Activated CD4-positive, alpha-beta memory T cell treated with anti-CD3 and anti-CD28 coated beads, Interleukin-2, amount 10 ng/mL, durations not matched to agents 7 days and 5 days (primary cell): ENCODE measurements at places on chromosomes 6 and 20. TPM values are rescaled to one million over a fixed set of nuclear protein-coding genes. Genes with fewer than 3 reads are reported as not detected.
A peak's percentile ranks its signal among the peaks of the same experiment; 100 is the strongest.

- H3K4me1 ChIP-seq: peaks cover 59% of the 10 kb centered on the region
- H3K4me3 ChIP-seq: peak overlapping the region; percentile 95
- peak; percentile 47 for DNase-seq
- H3K36me3 ChIP-seq: peaks cover 12% of the 10 kb centered on the region
Measured at GRCh38 chr20:23419995-23420901, 1.0 kb downstream of the NAPB start.

DNA sequence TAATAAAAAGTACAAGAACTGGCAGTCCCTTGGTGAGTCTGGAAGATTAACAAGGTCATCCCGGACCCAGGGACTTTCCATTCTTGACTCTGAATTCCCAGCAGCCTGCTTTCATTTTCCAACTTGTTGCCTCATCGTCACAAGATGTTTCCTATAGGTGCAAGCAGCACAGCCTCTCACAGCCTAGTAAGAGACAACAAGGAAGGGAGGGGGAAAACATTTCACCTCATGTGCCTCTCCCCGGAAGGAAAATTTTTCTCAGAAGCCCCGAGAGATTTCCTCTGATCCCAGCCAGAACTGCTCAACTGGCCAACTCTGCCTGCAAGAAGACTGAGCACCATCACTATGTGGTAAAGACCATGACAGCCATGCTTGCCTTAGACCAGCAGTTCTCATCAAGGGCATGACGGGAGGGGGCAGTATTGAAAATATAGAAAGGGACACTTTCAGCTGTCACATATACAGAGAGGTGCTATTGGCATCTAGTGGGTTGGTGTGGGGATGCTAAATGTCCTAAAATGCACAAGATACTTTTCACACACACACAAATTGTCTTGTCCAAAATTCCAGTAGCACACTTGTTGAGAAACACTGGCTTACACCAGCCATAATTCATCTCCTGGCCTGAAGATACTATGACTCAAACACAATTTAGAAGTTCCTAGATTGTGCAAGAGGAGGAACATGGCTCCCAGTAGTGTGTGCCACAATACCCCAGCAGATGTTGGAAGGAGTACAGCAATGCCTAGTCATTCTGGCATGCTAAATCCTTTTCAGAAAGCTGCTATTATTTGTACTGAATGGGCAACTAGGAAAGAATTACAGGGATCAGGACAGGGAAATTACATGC is 10.8 kb upstream of the WTAP start:
- H3K27ac ChIP-seq: no peak overlapping the region
- peaks cover 10% of the 10 kb centered on the region for H3K4me1 ChIP-seq
- no peaks in the 10 kb centered on the region for H3K27me3 ChIP-seq
- H3K36me3 ChIP-seq: peaks cover 3% of the 10 kb centered on the region
- H3K4me3 ChIP-seq: no peak overlapping the region

DNA sequence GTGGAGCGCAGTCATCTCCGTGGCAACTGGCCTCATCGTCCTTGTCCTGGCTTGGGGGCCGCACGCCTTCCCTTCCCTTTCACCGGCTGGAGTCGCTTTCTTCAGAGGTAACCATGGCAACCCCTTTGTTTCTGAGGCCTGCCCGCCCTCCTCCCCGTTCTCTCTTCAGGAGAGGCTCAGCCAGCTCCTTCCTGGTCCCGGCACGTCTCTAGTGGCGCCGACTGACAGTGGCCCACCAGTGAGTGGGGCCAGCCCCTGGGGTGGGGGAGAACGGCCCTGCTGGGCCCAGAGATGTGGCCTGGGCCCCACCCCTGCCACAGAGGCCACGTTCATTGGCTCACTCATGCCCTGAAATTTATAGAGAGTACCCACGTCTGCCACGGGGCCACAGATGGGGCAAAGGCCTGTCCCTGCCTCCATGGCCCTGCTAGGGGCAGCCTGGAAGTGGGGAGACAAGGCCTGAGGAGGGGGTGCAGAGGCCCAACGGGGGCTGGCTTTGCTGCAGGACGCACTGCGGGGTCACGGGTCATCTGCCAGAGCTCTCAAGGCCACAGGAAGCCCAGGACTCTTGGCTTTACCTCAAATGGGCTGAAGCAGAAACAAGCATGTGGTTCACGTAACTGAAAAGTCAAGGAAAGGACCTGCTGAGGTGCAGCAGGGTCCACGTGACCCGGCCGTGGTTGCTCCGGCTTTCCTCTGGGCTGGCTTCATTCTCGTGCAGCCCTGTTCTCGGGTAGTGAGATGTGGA is 1.4 kb upstream of the OSBPL2 start:
- peaks cover 5% of the 10 kb centered on the region for H3K36me3 ChIP-seq
- H3K4me1 ChIP-seq: peaks cover 34% of the 10 kb centered on the region
- no peak overlapping the region for H3K4me3 ChIP-seq

- DNase-seq: no peak
- H3K36me3 ChIP-seq: peaks cover 4% of the 10 kb centered on the region
- H3K27ac ChIP-seq: no peak overlapping the region
- no peaks in the 10 kb centered on the region for H3K27me3 ChIP-seq
Measured at GRCh38 chr6:14871221-14871620, 374.6 kb upstream of the JARID2 start.

The SAPCD1 gene
- total RNA-seq: 10.7 TPM

The SERPINB1 gene
- 85.0 TPM for total RNA-seq
